GM13976 (cell line): ENCODE measurements at places on chromosomes 6 and 20.

DNA sequence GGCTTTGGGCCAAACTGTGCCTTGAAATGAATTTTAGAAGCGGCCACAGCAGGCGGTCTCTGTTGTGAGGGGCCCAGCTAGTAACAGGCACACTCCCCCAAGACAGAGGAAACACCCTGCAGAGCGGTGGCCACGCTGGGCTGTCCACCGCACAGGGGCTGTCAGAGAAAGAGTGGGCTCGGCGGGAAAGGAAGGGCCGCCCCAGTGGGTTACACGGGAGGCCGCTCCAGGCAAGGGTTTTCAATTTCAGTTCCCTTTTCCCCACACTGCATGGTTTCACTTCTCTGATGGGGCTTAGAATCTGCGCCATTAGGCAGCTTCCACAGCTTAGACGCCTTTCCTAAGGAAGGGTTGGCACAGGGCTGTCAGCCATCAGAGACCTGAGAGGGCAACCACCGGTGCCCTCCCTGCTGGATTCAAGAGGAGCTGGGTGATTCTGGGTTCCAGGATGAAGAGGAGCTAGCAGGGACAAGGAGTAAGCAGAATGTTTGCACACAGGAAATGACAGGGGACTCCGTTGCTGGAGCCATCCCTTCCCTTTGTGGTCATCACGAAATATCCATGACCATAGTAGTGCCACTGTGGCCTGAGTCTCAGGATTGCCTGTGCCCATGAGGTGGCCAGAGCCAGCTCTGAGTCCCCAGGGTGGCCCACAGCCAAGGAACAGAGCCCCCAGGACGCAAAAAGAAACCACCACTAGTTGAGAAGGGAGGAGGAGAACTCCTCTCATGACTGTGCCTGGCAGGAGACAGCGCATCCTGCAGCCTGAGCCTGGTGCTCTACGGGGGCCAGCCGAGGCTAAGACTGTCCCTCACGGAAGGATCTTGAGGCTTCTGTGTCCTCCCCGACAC lies 282.7 kb downstream of the NRN1 start:
- peak; percentile 84 for DNase-seq

GRCh38 chr20:53899351-53900167 lies 170.8 kb downstream of the BCAS1 start:
- DNase-seq: peak; percentile 49

DNA sequence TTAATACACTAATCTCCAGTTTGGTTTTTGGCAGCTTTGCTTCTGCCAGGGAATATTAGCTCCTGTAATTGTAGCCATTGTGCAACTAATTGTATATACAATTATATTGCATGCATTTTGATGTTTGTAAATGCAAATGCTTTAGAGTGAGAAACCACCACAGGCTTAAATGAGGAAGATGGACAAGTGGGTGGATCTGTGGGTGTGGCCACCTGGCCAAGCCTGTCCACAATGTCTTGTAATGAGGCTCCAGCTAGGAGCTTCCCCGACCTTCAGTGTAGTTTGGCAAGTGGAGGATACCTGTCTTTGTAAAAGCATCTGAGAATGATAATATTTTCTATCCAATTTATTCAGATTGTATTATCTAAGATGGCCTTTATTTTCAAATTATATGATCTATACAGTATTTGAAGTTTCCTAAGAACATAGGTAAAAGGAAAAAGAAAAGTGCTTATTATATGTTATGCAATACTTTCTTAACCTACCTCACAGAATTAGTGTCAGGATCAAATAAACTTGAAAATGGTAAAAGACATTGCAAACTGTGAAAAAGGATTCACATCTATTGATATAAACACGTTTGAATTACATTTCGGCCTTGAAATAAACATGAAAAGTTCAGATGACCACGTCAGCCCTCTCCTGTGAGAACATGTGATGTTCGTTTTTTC lies 49.3 kb upstream of the ARID1B start:
- DNase-seq: no peak

- no peak for DNase-seq
These were observed 74.4 kb downstream of the MBOAT1 start for GRCh38 chr6:20137837-20138236.

- DNase-seq: no peak
These were observed 144.7 kb downstream of the SCML4 start for GRCh38 chr6:107679457-107679856.

DNA sequence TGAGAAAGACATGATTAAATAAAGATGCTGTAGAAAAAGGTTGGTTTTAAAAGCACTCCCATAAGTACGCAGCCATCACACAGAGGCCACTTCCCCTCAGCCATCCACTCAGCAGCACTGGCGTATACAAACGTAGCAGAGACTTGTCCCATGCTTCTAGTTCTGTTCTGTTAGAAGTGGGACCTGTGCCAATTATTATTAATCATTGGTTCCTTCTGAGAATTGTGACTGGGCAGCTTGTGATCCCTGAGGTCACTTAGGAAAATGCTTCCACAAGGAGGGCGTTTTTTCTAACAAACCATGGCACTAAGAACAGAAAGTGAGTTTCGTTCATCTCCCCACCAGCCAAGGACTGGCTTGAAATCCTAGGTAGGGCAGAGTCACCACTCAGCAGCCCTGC lies 53.9 kb downstream of the FAM120B start:
- DNase-seq: no peak

- DNase-seq: peak; percentile 50
These were observed 51.0 kb upstream of the TFAP2A start for GRCh38 chr6:10465629-10466499.

GRCh38 chr20:40894237-40894630 lies 134.4 kb upstream of the TOP1 start:
- no peak for DNase-seq

GRCh38 chr6:169085466-169085865 lies 168.2 kb downstream of the THBS2 start:
- no peak for DNase-seq

- no peak for DNase-seq
These were observed 8.8 kb downstream of the THBS2 start for GRCh38 chr6:169244684-169245383.

GRCh38 chr6:66499851-66500250 lies 792.8 kb upstream of the EYS start:
- no peak for DNase-seq

- no peak for DNase-seq
These were observed 38.2 kb downstream of the MBOAT1 start for GRCh38 chr6:20173833-20174792.

GRCh38 chr6:85078058-85078457 lies 313.7 kb upstream of the TBX18 start:
- no peak for DNase-seq

DNA sequence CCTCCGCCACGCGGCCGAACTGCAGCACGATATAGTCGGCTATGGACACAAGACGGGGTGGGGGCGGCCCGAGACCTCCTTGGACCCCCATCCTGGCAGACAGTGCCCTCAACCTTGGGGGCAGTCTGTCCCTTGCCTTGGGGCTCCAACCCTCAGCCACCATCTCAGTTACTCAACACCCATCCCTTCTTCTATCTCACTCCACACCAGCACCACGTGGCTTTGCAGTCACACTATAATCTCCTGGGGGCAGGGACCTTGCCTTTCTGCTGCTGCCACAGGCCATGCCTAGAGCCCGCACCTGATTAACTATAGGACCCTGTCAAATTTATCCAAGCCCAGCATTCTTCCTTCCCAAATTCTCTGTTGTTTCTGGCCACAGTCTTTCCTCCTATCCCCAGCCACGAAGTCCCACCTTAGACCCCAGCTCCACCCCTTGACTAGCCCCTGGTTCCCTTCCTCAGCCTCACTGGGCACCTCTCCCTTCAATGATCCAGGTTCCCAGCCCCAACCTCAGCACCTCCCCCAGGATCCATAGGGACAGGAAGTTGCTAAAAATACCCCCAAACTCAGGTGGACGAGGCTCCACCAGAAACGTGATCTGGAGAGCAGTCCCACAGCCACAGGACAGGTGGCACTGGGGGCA lies 1.7 kb upstream of the TEAD3 start:
- DNase-seq: no peak

GRCh38 chr6:128065072-128065471 lies 164.2 kb upstream of the THEMIS start:
- no peak for DNase-seq

GRCh38 chr6:7144872-7145584 lies 37.3 kb downstream of the RREB1 start:
- no peak for DNase-seq

GRCh38 chr6:1184318-1184717 lies 127.6 kb upstream of the FOXQ1 start:
- DNase-seq: no peak

- DNase-seq: no peak
These were observed 47.5 kb downstream of the DLL1 start for GRCh38 chr6:170243386-170243785.

- no peak for DNase-seq
These were observed 10.5 kb upstream of the FAM83C start for GRCh38 chr20:35302421-35303335.

DNA sequence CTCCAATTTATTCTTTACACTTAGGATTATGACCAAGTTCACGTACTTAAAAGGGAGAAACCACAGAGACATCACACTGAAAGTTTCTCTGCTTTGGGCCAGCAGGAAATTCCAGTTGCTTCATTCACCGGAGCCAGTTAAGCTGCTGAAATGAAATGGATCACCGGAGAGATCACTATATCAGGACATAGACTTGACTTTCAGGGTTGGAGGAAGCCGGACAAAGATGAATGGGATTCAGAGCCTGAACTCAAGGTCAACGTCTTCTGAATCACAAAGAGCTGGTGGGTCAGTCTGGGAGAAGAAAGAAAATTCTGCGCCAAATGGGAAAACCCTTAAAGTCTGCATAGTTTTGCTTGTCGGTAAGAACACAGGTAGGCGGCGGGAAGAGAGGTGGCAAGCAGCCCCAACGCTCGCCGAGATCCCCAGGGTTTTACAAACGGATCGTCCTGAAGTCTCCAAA lies 81.9 kb upstream of the CCDC28A start:
- DNase-seq: no peak

- DNase-seq: no peak
These were observed 3.6 kb upstream of the CD83 start for GRCh38 chr6:14113976-14114375.

DNA sequence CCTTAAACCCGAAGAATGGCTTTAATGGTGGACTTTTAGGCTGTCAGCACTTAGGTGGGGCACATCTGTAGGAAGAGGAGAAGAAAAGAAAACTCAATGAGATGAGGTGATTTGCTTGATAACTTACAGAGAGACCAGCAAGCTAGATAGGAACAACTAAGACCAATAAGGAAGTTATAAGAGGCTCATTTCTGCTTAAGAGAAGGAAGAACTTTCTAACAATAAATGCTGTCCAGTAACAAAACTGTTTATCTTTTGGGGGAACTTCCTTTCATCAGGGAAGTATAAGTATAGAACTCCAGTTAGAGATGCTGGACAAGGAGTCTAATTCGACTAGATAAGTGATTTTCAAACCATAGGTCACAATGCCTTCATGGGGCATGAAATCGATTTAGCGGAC lies 107.2 kb upstream of the SIRPA start:
- DNase-seq: no peak

- no peak for DNase-seq
These were observed 10.2 kb downstream of the WFDC3 start for GRCh38 chr20:45781391-45781931.

DNA sequence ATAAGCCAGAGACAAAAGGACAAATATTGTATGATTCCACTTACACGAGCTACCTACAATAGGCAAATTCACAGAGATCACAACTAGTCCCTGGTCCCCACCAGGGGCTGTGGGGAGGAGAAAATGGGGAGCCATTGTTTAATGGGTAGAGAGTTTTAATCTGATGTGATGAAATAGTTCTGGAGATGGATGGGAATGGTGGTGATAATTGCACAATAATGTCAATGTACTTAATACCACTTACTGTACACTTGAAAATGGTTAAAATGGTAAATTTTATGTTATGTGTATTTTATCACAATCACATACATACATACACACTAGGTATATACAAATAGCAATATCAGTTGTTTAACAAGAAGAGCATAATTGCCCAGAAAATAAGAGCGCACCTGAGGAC lies 24.3 kb upstream of the GSTA3 start:
- no peak for DNase-seq

- DNase-seq: no peak
These were observed 243.7 kb upstream of the CHD6 start for GRCh38 chr20:41861772-41862422.

GRCh38 chr6:20900389-20901160 lies 366.3 kb downstream of the CDKAL1 start:
- DNase-seq: peak; percentile 43

- no peak for DNase-seq
These were observed 24.7 kb downstream of the CNKSR3 start for GRCh38 chr6:154485815-154486214.

DNA sequence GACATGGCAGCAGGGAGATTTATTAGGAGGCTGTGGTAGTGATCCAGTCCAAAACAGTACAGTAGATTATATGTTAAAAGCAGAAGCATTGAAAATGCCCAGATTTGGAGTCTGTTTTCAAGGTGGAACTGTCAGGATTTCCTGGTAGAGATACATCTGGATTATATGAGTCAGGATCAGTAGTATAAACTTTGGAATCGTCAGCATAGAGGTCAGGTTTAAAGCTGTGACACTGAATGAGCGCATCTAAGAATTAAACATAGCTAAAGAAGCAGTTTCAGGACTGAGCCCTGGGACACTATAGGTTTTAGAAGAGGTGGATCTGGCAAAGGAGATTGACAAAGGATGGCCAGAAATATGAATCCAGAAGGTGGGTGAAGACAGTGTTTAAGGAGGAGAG lies 60.4 kb downstream of the RNF144B start:
- no peak for DNase-seq

DNA sequence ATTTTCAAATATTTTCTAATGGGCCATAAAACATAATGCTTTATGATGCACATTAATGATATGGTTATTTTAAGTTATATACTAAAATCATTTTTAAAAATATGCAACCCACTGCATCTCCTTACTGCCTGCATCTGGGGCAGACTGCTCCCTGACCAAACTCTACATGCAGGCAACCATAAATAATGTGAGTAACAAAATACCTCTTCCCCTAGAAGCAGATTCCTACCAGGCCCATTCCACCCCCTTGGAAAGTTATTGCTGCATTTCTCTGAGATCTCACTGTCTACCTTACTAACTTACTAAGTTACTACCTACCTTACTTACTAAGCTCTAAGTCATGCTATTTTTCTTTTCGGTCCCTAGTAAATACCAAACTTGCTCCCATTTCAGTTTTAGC lies 71.8 kb downstream of the ATG5 start:
- no peak for DNase-seq

GRCh38 chr20:43459022-43459942 lies 1.6 kb downstream of the SRSF6 start:
- DNase-seq: no peak

DNA sequence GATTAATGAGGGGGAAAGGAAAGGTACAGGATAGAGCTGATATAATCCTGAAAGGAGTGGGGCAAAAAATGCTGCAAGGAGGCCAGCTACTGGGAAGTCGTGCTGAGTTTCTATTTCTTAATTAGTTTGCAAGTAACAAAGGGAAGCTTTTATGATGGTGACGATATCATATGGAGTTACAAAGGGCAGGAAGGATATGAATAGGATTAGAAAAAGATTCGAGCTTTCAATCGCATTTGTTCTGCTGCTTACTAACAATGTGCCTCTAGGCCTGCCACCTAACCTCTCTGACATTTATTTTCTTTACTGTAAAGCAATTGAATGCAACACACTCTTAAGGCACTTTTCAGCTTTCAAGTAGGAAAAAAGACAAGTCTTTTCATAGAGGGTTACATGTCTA lies 219.2 kb downstream of the CLVS2 start:
- DNase-seq: no peak
